NCI-H187 (cell line): ENCODE measurements at places on chromosomes 3 and 15.

DNA sequence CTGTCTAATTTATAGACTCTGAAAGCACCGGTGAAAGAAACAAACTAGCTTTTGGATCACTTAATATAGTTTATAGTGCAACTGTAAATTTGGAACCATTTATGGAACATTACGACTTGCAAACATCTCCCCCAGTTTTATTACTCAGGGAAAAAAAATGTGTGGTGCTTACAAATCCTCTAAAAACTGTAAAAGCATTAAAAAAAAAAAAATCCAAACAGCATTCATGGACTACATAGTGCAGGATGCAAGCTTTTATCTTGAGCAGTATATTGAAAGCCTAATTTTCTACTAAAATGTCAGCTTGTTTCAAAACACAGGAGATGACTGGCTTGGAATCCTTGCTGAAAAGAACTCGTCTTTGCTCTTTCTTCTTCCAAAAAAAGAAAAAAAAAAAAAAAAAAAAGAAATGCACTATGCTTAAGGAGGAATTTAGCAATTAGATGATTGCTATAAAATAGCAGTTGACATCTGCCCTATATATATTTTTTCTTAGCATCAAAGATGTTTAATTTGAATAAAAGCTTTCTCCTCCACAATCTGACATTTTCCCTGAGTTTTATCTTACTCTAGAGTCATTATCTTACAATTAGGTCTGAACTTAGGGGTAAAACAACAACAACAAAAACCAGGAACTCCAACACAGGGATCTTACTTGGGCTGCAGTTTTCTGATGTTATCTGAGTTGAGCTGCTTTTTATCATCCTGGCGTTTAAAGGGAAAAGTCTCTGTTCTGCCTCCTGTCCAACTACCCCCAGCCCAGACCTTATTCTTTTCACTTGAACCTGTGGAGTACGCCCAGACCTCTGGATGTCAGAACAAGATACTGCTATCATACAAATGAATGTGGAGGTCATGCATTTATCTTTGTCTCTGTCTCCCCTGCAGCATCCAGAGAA lies 62.6 kb upstream of the PDZRN3 start:
- DNase-seq, result no peak

- DNase-seq, result no peak
These were observed 12.9 kb downstream of the VPS13C start for GRCh38 chr15:62047282-62047827.

GRCh38 chr3:119548341-119548740 lies 11.1 kb downstream of the CD80 start:
- no peak for DNase-seq

DNA sequence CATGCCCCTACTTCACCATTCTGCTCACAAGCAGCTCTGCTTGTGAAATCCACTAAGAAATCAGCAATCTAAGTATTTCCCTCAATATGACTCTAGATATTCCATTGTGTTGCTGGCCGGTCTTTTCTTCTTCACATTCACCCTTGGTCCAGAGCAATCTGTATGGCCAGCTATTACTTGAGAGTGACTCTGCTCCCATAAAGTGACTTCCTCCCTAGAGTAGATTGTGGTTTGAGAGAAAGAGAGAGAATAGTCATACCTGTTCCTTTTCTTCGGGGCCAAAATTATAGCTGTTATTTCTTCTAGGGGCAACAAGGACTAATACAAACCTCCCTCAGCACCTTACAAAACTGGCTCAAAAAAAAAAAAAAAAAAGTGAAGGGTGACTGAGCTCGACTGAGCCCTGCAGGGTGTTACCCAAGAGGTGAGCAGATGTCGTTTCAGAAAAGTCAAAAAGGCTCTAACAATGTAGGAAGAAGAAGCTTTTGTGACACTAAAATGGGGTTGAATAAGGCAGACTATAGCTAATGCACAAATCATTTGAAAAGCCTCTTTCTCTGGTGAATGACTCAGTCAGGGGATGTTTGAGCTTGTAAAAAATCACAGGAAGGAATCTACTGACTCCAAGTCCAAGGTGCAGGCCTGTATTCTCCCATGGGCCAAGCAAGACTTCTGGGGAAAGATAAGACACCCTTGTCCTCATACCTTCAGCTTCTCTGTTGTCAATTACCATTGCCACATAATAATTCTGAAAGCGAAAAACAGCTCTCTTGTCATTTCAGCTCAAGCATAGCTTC lies 161.0 kb upstream of the SLC24A5 start:
- no peak for DNase-seq

DNA sequence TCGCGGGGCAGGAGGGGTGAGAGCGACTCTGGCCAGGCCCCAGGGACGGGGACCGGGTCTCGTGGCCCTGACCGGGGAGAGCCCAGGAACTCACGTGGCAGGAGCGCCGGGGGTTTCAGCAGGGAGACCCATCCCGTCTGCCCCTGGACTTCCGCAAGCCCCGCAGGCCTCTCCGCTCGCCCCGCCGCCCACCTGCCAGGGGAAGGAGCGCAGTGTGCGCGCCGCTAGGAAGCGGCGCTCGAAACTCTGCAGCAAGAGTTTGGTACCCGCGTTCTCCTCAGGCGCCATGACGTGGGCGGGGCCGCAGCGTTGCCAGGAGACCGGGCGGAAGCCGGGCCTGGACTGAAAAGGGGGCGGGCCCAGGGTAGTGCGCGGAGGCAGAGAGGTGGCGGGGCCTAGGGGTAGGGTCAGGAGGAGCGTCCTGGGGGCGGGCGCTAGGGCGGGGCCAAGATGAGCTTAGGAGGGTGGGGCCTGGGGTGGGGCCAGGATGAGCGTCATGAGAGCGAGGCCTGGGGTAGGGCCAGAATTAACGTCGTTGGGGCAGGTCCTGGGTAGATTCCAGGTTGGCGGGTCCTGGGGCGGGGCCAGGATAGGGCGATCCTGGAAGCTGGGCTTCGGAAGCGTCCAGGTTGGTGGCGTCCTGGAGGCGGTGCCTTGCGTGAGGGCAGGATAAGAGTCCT lies 29.7 kb downstream of the ALG1L2 start:
- peak; percentile 98 for DNase-seq

- DNase-seq, result no peak
These were observed 650.8 kb upstream of the ADAMTS9 start for GRCh38 chr3:65338571-65338970.
